Activated CD4-positive, alpha-beta T cell treated with anti-CD3 and anti-CD28 coated beads, Interleukin-10, Interleukin-2, amounts not matched to agents 100 ng/mL and 50 ng/mL, durations not matched to agents 16 hours and 8 hours (primary cell): ENCODE measurements at places on chromosomes 11 and 22.
A peak's percentile ranks its signal among the peaks of the same experiment; 100 is the strongest.

DNA sequence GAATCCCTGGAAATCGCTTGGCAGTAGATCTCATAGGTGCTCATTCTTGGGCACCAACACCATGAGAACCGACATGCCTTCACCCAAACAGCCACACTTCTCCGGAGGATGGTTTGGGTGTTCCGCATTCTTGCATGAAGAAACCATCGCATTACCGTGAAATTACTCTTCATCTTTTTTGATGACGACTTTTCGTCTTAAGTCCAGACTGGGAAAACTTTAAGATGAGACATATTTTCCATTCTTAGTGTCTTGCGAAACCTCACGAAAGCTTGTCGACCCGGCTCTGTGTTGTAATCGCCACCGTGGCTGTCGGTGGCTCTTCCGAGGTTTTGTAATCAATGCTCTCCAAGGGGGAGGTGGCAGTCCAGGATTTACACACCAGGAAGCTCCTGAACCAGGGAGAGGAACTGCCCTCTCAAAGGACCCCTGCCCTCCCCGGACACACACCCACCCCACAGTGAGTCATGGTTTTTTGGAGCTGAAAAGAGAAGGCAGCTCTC, 1.7 kb downstream of the TOM1 start:
- peak; percentile 55 for DNase-seq

DNA sequence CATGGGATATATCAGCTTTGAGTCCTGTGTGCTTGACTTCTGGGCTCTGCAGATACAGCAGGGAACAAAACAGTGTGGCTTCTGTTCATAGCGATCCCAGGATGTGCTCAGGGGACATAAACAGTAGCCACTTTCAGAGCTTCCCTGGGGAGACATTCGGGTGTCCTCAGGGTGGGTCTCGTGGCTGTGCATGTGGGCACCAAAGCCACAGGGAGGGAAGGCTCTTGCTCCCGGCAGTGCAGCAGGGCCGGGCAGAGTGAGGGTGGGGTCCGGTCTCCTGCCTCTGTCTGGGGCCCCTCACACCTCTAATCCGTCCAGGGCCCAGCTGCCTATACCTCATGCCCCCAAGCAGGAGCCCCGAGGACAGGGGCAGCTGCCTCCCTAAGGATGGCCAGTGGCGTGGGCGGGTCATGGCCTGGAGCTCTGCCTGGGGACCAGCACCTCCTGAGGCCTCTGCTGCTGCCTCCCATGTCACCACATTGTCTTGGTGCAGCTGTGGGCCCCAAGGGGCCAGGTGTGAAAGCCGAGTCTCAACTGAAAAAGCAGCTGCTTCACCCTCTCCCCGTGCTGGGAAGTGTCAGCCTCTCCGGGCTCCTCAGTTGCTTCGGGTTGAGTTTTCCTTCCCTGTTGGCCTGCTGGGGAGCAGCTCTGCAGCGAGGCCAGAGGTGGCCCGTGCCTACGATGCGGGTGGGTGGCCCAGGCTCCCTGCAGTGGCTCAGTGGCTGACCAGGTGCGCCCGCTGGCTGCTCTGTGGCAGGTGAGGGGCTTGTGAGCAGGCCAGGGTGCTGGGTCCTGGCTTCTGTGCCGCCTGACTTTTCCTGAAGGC, 3.8 kb downstream of the TPCN2 start:
- DNase-seq = no peak

GRCh38 chr11:99687320-99687719, 666.6 kb downstream of the CNTN5 start:
- no peak for DNase-seq

DNA sequence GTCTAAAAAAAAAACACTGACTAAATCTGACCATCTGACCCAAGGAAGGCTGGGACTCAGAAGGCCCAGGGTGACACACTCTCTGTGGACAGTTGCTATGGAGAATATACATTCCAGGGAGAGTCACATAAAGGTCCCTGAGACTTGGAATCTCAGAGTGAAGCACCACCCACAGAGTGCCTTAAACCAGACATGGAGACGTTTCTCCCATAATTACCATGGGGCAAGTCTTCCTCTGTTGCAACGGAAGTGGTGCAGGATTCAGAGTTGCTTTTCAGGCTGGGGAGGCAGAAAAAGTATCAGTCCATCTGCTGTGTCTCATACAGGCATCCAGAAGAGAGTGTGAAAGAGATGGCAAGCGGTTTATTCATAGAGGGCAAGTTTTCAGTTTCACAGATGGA, 58.7 kb upstream of the SLN start:
- DNase-seq = peak; percentile 30

DNA sequence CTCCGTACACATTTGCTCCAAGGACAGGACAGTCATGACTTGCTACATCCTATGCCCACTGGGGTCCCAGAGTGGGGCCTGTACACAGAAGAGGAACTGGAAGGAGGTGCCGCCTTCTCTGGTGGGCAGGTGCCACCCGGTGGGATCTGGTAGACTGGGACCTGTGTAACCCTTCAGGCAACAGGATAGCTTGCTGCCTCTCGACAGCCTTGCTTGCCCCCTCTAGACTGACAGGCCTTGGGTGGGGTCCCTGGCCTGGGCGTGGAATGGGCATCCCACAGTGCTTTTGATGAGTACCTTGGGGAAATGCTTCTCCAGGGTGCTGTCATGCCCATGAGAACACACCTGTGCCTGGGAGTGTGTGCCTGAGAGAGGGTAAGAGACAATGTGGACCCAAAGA, 15.8 kb downstream of the SHANK3 start:
- DNase-seq = no peak

- peak; percentile 92 for DNase-seq
These were observed 102.7 kb downstream of the MRTFA start for GRCh38 chr22:40533712-40534378.

GRCh38 chr11:17383461-17383860, 5.0 kb downstream of the KCNJ11 start:
- no peak for DNase-seq

- peak; percentile 54 for DNase-seq
These were observed 7.9 kb downstream of the TIGD3 start for GRCh38 chr11:65362320-65362931.

DNA sequence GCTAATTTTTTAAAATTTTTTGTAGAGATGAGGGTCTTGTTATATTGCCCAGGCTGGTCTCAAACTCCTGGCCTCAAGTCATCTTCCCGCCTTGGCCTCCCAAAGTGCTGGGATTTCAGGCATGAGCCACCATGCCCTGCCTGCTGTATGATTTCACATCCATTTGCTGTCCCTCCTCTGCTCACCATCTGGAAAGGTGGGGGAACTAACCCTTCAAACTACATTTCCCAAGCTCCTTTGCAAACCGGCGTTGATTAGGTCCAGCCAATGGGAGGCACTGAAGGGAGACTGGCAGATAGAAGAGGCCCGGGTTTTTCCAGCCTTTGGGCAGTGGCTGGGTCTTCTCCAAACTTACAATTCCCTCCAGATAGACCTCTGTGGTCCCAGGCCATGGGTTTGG, 19.3 kb downstream of the RFPL1 start:
- DNase-seq = peak; percentile 47

GRCh38 chr11:12537778-12538401, 136.3 kb upstream of the TEAD1 start:
- no peak for DNase-seq

GRCh38 chr11:62069374-62069773, 54.4 kb upstream of the INCENP start:
- DNase-seq = peak; percentile 64

DNA sequence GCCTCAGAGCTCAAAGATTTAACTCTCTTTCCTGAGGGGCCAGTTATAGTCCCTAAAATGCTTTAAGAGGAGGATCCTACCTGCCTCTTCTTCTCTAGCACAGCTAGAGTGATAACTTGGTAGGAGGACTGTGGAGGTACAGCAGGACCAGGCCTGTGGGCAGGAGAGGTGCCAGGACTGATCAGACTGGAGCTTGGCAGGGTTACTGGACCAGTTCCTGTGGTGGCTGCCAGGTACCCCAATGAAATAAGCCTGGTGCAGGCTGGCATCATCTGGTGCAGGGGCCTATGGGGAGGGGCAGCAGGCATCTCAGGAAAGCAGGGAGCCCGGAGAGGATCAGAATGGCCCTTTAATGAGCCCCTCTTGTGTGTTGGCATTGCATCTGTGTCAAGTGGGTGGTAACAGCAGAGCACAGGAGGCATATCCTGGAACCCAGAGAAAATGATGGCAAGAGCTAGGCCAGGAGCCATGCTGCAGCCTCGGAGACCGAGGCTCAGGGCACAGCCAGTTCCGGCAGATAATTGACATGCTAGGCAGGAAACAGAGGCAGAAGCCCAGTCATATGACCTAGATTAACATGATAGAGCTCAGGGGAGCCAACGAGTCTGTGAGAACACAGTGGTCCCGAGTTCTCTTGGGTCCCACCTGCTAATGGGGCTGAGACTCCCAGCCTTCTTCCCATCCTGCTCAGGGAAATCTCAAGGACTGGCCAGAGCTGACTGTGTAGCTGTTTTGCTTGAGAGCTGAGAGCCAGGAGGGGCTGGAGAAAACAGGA, 187.5 kb upstream of the ZBED5 start:
- no peak for DNase-seq

- DNase-seq = no peak
These were observed 5.7 kb downstream of the NNMT start for GRCh38 chr11:114301927-114302326.

DNA sequence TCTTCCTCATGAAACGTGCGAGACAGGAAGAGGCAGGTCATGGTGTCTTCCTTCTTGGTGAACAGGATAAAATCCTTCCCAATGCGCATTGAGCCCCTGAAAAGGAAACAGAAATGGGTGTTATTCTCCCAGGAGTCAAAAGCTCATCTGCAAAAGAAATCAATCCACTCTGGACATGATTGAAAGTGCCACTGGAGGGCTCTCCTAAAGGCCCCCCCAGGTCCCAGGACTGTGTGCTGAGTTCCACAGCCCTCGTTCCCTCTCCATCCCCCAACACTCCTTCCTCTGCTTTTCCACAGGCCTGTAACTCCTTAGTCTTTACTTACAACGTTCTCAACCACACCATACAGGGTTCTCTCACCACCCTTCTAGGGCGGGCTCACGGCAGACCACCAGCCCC, 22.2 kb downstream of the MORC2 start:
- DNase-seq = no peak

- no peak for DNase-seq
These were observed 123.1 kb downstream of the PKNOX2 start for GRCh38 chr11:125287491-125288210.

DNA sequence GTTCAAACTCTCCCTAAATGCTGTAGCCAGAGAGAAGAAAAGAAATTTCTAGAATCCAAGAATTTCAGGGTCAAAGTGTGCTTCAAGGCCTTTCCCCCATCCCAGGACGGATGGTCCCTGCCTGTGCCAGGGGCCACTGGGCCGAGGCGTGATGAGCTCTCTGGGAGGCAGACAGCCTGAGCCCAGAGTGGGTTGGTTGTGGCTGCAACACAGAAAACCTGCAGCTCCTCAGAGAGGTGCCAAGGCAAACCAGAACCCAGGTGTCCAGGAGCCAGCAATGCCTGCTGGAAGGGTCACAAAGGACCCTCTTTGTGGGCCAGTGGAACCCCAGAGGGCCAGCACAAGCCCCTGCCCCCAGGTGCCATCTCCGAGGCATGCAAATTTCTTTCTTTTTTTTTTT, 2.6 kb upstream of the APOL6 start:
- no peak for DNase-seq

DNA sequence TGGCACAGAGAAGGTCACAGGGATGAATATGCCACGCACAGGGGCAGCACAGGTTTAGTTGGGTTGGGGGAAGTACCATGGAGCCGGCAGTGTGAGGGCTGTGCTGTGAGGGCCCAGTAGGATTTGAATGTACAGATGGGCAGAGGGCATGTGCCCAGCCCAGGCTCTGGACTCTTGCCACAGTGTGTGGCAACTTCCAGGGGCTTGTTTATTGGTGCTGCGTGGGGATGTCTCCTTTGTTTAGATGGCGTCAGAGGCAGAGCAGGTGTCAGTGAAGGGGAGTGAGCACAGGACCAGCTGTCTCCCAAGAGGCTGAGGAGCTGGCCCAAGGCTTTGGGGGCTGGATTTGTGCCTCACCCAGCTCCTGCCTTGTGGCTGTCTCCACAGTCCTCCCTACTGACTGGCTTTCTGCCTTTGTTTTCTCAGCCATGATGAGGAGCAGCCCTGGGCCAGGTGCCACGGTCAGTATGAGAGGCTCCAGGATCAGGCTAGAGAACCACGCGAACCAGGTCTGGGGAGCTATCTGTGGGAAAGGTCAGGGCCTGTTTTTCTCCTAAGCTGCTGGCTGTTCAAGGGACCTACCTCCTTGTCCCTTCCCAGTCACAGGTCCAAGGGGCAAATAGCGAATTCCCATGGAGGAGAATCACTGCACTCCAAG, 21.9 kb downstream of the SUN2 start:
- DNase-seq = no peak

DNA sequence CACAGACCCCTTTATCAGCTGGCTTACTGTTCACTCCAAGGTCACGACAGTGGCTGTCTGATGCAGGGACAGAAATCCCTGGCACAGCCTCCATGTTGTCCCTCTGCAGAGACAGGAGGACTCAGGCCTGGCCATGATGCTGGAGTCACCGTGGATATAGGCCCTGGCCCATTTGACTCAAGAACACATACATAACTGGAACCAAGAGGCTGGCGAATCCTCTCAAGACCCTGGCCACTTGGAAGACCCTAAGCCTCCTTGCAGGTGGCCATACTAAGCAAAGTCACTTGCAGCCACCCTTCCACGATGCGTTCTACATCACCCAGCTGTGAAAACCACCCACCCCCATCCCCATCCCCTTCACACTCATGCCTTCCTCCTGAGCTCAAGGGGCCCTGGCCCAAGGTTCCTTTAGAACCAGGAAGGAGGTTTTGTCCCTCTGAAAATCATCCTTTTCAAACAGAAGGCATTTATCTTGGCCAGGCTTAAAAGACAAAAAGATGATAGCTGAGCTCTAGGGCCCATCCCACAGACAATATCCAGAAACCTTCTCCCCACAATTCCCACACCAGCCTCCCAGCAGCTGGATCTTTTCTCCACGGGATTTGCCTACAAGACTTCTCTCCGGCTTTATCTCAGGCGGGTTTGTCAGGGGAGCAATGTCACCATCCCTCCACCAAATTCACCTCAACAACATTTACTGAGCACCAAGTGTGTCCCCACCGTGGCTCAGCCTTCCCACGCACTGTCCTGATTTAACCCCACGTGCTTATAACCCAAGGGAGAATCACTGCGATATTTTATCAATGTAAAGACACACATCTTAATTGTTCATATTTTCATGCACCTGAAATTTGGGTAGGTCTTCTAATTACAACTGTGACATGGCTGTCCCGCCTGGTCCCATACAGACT, 123.4 kb upstream of the SERPIND1 start:
- no peak for DNase-seq

- DNase-seq = peak; percentile 55
These were observed 18.9 kb downstream of the SHANK3 start for GRCh38 chr22:50691521-50691920.

GRCh38 chr11:134345237-134345550, 13.4 kb downstream of the GLB1L2 start:
- DNase-seq = no peak
